Body of pancreas (tissue), 4 donors: ENCODE measurements at places on chromosomes 1 and 21. TPM values are rescaled to one million over a fixed set of nuclear protein-coding genes. Genes with fewer than 3 reads are reported as not detected.
A peak's percentile ranks its signal among the peaks of the same experiment; 100 is the strongest.

DNA sequence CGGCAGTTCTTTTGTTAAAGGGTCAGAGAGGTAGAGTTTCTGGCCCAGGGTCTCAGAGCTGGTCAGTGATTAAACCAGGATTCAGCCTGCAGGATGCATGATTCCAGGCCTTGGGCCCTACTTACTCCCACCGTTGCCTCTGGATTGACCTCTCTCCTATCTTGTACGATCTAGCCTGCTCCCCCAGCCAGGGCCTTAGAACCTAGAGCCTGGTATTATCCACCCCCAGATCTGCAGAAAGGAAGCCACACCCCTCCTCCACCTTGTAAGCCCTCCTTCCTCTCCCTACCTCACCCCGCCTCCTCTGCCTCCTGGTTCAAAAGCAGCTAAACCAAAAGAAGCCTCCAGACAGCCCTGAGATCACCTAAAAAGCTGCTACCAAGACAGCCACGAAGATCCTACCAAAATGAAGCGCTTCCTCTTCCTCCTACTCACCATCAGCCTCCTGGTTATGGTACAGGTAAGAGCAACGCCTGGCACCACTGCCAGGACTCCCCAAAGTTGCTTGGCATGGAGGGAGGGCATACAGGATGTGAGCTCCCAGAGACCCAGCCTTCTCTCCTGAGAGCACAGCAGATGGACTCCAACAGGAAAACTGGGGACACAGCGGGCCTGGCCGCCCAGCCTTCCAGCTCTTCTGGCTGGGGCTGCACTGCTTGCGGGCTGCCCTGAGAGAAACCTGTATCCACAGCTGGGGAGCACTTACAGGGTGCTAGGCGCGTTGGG is at the start of gene CD52:
Gene CD52 (plus strand): TSS at position 347 of the 726 bp plus-strand sequence. CDS start 60 bp downstream, at position 407.
- DNase-seq = no peak
- no peak within 1 kb of the TSS for H3K27ac ChIP-seq
- no peak within 1 kb of the TSS for H3K4me3 ChIP-seq
- H3K27me3 ChIP-seq = no peaks in the 10 kb centered on the region

Gene ZNF648
- total RNA-seq = not detected

GRCh38 chr1:23889074-23889473 is 21.0 kb upstream of the FUCA1 start:
- no peak for DNase-seq
- H3K4me1 ChIP-seq = no peaks in the 10 kb centered on the region
- no peaks in the 10 kb centered on the region for H3K27me3 ChIP-seq
- no peak overlapping the region for H3K27ac ChIP-seq
- no peaks in the 10 kb centered on the region for H3K36me3 ChIP-seq

Gene CFHR1
- not detected for total RNA-seq

DNA sequence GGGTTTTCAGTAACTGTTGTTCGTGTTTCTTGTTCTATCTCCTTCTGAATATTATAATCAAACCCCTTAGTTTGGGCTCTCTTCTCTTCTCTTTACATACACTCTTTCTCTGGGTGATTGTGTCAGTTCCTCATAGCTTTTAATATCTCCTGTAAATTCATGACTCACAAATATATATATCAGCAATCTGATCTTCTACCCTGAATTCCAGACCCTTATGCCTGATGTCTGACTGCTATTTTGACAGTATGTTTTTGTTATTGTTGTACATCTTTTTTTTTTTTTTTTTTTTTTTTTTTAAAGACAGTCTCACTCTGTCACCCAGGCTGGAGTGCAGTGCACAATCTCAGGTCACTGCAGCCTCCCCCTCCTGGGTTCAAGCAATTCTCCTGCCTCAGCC is 70.8 kb upstream of the MPC2 start:
- DNase-seq = no peak
- no peaks in the 10 kb centered on the region for H3K4me1 ChIP-seq
- H3K4me3 ChIP-seq = no peak overlapping the region
- no peaks in the 10 kb centered on the region for H3K27me3 ChIP-seq
- no peak overlapping the region for H3K27ac ChIP-seq

DNA sequence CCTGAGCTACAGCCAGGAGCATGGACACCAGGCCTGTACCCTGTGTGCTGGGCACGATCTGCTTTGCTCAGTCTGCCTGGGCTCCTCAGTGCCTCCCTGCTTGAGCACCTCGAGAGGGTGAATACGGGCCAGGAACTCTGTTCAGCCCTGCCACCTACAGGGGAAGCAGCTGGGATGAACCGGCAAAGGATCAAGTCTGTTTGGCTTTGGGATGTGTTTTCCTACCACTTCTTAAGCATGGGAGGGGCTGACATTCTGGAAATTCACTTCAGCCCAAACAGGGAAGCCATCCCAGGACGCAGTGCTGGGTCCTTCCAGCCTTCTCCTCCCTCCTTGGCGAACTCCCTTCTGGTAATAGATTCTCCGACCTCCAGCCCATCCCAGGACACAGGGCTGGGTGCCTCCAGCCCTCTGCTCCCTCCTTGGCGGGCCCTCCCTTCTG is 55.8 kb upstream of the SELENON start:
- H3K36me3 ChIP-seq = no peaks in the 10 kb centered on the region
- no peak overlapping the region for H3K4me3 ChIP-seq
- peaks cover 18% of the 10 kb centered on the region for H3K4me1 ChIP-seq
- no peaks in the 10 kb centered on the region for H3K27me3 ChIP-seq
- peak overlapping the region; percentile 45 for H3K27ac ChIP-seq

GRCh38 chr1:24427545-24427862 is 11.9 kb downstream of the NIPAL3 start:
- H3K4me3 ChIP-seq = no peak overlapping the region
- peaks cover 44% of the 10 kb centered on the region for H3K4me1 ChIP-seq
- DNase-seq = no peak
- H3K27me3 ChIP-seq = no peaks in the 10 kb centered on the region

Gene TRIM46
- total RNA-seq = not detected

- no peak overlapping the region for H3K27ac ChIP-seq
- H3K27me3 ChIP-seq = no peaks in the 10 kb centered on the region
Observed at GRCh38 chr21:40667967-40668366, 179.0 kb downstream of the DSCAM start.

- no peaks in the 10 kb centered on the region for H3K4me1 ChIP-seq
- no peak within 1 kb of the TSS for H3K4me3 ChIP-seq
- DNase-seq = no peak
- H3K27me3 ChIP-seq = no peaks in the 10 kb centered on the region
Observed at GRCh38 chr1:2003541-2004131, at the start of gene CFAP74. Gene CFAP74 (minus strand): TSS chr1:2003786. CDS start chr1:1990956, 12,830 bp downstream.

Gene CA6
- total RNA-seq = not detected

Gene NCF2
- 9.6 TPM for total RNA-seq

DNA sequence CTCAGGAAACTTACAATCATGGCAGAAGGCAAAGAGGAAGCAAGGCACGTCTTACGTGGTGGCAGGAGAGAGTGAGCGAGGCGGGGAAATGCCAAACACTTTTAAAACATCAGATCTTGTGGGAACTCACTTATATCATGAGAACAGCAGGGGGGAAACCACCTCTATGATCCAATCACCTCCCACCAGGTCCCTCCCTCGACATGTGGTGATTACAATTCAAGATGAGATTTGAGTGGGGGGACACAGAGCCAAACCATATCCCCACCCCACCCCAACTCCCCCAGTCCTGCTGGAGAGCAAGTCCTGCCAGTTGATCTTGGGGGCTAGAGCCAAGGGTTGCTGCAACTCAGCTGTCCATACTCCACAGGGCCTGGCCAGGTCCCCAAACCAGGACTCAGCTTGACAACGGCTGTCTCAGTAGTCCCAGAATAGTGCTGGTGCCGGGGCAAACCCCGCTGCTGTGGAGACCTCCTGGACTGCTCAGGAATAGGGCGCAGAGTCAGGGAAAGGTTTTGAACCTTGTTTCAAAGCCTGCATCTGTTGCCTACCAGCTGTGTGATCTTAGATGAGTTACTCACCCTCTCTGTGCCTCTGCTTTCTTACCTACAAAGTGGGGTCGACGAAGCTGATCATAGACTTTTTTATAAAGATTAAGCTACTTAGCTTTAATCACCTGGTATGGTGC is 79.5 kb downstream of the STUM start:
- no peaks in the 10 kb centered on the region for H3K36me3 ChIP-seq
- H3K4me1 ChIP-seq = peaks cover 6% of the 10 kb centered on the region
- no peak overlapping the region for H3K4me3 ChIP-seq
- H3K27ac ChIP-seq = no peak overlapping the region

DNA sequence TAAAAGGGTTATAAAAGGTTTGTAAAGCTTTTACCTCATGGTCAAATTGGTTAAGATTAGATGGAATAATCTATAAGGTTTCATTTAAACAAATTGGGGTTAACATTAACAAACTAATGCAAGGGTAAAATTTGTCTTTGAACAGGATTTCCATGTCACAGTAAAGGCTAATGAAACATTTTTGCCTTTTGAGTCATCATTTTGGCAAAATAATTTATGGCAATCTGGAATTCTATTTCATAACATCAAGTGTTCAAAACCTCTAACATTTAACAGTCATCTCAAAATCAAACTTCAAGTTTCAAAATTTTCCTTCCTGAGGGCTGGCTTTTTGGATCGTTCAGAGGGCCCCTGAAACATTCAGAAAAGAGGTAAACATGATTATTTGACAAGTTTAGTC is 6.6 kb upstream of the CD46 start:
- H3K4me1 ChIP-seq = peaks cover 20% of the 10 kb centered on the region
- H3K27me3 ChIP-seq = no peaks in the 10 kb centered on the region
- no peak overlapping the region for H3K4me3 ChIP-seq
- H3K27ac ChIP-seq = no peak overlapping the region
- no peak for DNase-seq

GRCh38 chr1:107277022-107277421 is 136.2 kb downstream of the NTNG1 start:
- peak; percentile 11 for DNase-seq
- H3K4me1 ChIP-seq = no peaks in the 10 kb centered on the region
- no peak overlapping the region for H3K4me3 ChIP-seq
- H3K27me3 ChIP-seq = no peaks in the 10 kb centered on the region

Gene CTNNBIP1
- 24.6 TPM for total RNA-seq

DNA sequence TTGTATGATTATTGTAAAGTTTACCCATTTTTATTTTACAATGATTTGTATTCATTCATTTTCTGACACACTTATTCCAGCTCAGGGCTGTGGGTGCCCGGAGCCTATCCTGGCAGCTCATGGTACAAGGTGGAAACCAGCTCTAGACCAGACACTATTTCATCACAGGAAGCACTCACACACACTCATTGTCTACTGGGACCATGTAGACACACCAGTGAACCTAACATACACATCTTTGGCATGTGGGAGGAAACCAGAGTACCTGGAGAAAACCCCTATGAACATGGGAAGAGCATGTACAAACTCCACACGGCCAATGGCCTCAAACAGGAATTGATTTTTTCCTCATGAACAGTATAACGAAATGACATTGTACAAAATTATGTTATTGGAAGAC is 2.4 kb downstream of the DTL start:
- H3K4me1 ChIP-seq = peaks cover 23% of the 10 kb centered on the region
- H3K36me3 ChIP-seq = no peaks in the 10 kb centered on the region
- no peak for DNase-seq
- H3K4me3 ChIP-seq = no peak overlapping the region
- H3K27ac ChIP-seq = no peak overlapping the region

- H3K36me3 ChIP-seq = no peaks in the 10 kb centered on the region
- no peaks in the 10 kb centered on the region for H3K27me3 ChIP-seq
- H3K4me3 ChIP-seq = peak overlapping the region; percentile 87
- peaks cover 25% of the 10 kb centered on the region for H3K4me1 ChIP-seq
Observed at GRCh38 chr1:224182057-224182865, 779 bp upstream of the DEGS1 start.

- H3K4me1 ChIP-seq = peaks cover 18% of the 10 kb centered on the region
- no peaks in the 10 kb centered on the region for H3K27me3 ChIP-seq
- no peaks in the 10 kb centered on the region for H3K36me3 ChIP-seq
- H3K27ac ChIP-seq = no peak overlapping the region
Observed at GRCh38 chr1:205572421-205572820, 59.4 kb downstream of the ELK4 start.
